ENCODE measurements at places on chromosomes 2 and 18.
A peak's percentile ranks its signal among the peaks of the same experiment; 100 is the strongest.

- DNase-seq, result no peak
Measured at GRCh38 chr2:144479138-144479537, 40.8 kb downstream of the ZEB2 start.

DNA sequence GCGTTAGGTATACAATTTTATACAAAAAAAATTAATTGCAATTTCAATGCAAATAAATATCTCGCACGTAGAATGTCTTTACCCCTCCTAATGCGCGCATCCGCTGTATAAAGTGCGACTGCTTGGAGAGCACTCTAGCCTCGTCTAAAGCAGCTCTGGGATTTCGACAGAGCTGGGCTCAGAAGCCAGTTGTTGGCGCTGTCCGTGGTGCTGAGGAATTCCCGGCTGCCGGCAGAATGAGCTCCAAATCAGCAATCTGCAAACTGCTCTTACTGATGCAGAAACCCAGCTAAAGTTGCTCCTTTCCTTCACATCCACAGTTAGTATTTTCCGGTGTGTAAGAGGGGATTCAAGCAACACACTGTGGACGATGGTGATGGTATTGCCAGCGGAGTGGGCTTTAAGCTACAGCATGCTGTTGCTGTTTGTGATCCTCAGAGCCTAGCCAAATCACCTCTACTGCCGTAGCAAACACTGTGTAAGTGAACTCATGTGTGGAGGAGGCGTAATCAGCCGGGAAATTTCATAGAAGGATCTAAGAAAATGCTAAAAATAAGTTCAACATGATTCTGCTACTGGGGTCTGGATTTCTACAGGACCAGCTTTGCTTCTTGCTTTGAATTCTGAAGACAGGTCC, at the start of gene VWC2L:
TSS of gene VWC2L (plus strand) at position 137 of the 637 bp plus-strand sequence. CDS start 3,140 bp downstream, outside the sequence.
- DNase-seq, result no peak

DNA sequence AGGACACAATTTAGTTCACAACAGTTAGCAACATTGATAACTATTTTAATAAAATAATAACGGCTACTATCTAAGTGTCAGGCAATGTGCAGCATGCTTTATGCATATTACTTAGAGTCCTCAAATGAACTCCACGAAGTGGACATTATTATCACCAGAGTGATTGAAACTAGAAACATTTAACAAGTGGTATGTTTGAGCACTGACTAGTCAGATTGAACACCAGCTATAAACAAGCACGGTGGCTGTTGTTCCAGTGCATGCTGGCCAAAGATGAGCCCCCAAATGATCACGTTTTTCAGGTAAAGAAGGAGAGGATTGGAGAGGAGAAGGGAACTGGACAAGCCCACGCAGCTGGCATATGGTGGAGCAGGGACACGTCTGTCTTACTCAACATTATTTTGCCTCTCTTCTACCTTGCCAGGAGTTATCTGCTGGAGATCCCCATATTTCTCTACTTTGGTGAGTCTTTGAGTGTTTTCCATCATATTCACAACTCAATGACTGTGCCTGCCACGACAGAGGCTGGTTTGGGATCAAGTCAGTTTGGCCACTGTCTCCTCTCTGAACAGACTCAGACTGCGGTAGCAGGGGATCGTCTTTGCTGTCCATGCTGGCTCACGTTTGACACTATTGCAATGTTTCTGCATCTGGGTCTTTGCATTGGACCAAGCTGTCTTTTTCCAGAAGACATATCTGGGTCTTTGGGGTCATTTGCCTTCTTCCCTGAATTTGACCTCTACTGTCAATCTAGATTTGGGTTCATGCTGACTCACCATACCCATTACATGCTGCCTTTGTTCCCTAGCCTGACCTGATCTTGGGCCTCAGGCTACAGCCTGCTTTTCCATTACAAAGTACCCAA, 66.0 kb upstream of the ACSL3 start:
- no peak for DNase-seq

DNA sequence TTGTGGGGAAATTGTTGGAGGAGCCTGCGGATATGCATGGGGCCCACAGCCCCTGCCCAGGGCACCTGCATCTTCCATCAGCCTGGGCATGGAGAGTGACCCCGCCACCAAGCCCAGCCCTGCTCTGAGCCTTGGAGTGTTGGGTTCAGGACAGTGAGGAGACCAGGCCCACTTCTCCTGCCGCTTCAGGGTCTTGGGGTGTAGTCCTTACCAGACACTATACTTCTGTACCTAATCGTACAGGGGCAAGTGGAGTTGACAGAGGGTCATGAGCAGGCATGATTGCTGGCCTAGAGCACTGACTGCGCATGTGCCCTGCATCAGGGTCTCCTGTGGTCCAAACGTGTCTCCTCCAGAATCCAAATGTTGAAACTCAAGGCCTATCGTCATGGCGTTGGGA, 108.9 kb upstream of the ZNF236 start:
- DNase-seq, result no peak

GRCh38 chr2:228652366-228652765, 470.9 kb upstream of the SPHKAP start:
- DNase-seq, result no peak

- no peak for DNase-seq
Measured at GRCh38 chr2:133721118-133721517, 152.9 kb upstream of the NCKAP5 start.

DNA sequence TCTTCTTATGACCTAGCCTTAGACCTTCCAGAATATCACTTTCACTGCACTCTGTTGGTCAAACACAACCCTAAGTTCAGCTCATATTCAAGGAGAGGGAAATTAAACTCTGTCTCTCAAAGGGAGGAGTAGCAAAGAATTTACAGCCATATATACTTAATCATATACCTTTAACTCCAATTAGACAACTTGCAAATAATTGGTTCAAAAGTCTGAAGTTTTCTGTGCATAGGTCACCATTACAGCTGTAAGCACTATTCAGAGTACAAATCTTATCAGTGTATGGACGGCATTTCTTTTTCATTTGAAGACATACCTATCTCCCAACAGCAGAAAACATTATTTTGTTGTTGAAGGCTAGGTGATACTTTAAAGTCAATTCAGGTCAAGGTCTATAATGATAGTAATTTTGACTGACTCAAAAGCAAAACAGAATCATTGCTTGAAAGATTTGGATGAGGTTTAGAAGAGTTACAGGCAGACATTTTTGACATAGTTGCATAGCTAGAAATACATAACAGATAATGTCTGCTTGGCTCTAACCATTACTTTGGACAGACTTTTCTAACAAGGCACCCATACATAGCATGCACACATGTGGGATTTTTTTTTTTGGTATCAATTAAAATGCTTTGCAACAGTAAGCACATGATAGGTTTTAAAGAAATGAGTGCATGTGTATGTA, 131.5 kb downstream of the CPS1 start:
- DNase-seq, result no peak

- no peak for DNase-seq
Measured at GRCh38 chr2:46325182-46325928, 28.1 kb downstream of the EPAS1 start.

DNA sequence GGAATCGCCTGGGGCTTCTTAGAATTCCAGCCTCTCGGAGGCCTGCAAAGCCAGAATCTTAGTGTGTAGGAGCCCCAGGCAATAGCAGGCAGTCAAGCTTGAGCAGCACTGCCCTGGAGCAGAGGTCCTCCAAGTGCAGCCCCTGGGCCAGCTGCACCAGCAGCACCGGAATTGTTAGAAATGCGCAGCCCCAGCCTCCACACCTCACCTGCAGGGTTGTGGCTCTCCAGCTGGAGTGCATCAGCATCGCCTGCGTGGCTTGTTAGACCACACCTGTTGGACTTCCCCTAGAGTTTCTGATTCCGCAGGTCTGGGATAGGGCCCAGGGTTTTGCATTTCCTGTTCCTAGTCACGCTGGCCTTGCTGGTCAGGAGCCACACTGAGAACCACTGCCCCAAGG, 100.3 kb downstream of the ASAP2 start:
- DNase-seq, result no peak

DNA sequence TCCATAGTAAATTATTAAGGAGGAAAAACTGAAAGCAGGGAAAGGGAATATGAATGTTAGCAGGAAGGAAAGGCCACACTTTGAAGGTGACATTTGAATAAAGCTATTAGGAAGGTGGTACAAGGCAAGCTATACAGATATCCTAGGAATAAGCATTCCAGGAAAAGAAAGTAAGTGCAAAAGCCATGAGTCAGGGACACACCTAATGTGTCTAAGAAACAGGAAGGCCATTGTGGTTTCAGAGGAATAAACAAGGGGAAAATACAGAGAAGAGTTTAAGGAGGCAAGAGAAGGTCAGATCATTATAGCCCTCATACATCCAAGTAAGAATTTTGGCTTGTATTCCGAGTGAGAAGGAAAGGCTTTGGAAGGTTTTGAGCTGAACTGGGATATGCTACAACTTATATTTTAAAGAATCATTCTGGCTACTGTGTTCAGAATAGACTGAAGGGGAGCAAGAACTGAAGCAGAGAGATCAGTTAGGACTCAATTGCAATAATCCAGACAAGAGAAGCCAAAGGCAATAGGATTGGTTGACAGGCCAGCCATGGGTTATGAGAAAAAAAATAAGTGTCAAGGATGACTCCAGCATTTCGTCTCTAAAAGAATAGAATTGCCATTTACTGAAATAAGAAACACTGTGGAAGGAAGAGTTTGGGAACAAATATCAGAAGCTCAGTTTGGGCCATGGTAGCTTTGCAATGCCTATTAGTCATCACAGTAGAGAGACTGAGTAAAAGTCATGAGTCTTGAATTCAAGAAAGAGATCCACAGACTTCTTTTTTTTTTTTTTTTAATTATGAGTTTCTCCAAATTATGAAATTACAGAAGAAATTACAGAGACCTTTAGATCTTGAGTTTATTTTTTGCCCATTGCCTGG, 11.3 kb downstream of the RAD51AP2 start:
- no peak for DNase-seq

DNA sequence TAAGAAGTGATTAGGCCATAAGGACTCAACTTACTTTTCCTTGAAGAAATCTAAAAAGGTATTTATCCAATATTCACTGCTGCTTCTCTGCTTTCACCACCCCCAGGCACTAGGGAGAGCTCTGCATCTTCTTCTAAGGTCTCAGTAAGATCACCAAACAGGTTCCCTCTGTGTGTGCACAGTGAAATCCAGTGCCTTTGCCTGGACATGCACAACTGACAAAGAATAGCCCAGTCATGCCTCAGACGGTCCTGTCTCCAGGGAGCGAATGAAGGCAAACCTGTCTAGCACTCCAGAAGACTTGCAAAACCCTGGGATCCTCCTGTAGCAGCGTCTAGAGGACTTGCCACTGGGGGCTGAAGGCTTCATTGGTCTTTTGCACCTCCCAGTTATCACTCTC, 344.5 kb upstream of the LRATD1 start:
- no peak for DNase-seq

GRCh38 chr2:45825001-45825651, 173.7 kb downstream of the PRKCE start:
- DNase-seq, result no peak

- no peak for DNase-seq
Measured at GRCh38 chr2:171807831-171808393, 86.1 kb downstream of the SLC25A12 start.

DNA sequence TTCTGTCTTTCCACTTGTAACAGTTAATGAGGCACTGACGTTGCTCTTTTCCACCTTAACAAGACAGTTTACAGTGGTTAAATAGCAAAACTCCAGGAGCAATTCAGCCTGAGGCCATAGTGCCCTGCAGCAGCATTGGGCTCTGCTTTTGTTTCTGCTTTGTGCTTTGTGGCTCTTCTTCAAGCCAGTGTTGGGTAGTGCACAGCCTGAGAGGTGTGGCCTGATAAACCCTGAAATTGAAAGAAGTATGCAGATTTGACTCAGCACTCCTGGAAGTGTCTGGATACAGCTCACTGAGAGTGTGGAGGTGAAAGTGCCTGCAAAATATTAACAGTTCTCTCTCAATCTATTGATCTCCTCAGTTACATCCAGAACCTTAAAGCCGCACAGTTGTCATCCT, 63.0 kb downstream of the STK25 start:
- DNase-seq, result no peak

DNA sequence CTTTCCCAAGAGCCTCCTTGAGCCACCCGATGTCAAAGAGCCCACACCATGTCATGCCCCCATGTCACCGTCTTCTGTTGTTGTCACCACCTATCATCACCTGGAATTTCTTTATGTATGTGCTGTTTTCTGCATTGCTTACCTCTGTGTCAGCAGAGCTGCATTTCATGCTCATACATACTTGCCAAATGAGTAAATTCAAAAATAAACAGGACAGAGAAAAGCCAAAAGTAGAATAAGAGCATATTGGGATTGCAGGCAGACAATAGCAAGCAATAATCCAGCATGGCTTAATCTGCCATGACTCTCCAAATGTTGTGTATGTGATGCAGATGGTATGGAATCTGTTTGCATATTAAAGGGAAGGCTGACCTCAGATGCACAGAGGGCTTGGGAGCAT, 15.3 kb upstream of the RGPD4 start:
- no peak for DNase-seq

- peak; percentile 52 for DNase-seq
Measured at GRCh38 chr2:176269319-176270099, at the start of gene MTX2. Gene MTX2, plus strand, starts transcription at chr2:176269442. Its CDS starts 188 bp downstream, at chr2:176269630.

DNA sequence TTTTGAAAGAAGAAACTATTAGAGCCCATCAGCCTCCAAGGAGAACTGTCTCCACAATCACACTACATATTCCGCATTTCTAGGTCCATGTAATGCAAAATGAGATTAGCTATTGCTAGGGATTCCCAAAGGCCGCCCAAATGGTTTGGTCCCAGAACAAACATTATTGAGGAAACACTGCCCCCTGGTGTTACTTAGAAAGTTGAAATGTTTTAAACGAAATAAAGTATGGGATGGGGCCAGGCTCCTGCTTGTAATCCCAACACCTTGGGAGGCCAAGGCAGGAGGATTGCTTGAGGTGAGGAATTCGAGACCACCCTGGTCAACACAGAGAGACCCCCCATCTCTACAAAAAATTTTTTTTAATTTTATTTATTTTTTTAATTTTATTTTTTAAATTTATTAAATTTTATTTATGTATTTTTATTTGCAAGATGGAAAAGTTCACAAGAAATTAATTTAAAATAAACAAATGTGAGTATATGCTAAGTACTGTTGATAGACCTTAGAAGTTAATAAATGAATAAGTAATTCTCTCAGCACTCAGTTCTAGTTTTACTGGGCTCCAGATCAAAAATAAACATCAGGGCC, 5.5 kb downstream of the NHEJ1 start:
- DNase-seq, result peak; percentile 4

- DNase-seq, result no peak
Measured at GRCh38 chr2:220552790-220553535, 925.5 kb downstream of the SLC4A3 start.

DNA sequence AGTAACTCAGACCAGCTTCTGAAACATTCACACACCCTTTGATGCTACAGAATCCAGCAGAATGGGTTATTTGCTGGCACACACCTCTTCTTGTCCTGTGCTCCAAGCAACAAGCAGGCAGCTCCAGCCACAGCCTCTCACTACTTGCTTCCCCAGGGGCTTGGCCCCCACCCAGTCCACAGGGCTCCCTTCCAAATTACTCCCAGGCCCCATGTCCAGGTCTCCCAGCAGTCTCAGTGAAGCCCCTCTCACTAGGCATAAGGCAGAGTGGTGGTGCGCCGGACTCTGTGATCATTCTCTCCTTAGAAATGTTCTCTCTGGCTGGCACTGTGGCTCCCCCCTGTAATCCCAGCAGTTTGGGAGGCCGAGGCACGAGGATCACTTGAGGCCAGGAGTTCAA, 25.9 kb downstream of the ITM2C start:
- no peak for DNase-seq
